ENCODE measurements at places on chromosomes 3 and 15. TPM values are rescaled to one million over a fixed set of nuclear protein-coding genes. Genes with fewer than 3 reads are reported as not detected.

DNA sequence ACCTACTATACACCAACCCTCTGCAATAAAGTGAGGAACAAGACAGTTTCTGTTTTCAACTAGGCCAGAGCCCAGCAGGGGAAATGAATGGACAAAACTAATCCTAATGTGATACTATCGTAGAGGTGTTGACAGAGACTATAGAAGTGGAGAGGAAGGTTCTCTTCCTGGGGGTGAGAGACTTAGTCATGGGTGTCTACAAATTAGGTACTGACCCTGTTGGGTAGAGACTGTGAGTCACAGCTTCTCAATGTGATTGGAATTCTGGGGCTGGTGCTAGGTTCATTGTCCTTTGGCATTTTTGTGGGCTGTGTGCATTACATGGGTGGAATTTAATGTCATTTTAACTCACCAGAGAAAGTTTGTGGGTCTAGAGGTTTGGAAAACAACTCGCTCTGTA, 79.3 kb downstream of the ADAMTSL3 start:
- no peak for DNase-seq

- no peak for DNase-seq
These were observed 88.7 kb upstream of the MRPL3 start for GRCh38 chr3:131591394-131592014.

DNA sequence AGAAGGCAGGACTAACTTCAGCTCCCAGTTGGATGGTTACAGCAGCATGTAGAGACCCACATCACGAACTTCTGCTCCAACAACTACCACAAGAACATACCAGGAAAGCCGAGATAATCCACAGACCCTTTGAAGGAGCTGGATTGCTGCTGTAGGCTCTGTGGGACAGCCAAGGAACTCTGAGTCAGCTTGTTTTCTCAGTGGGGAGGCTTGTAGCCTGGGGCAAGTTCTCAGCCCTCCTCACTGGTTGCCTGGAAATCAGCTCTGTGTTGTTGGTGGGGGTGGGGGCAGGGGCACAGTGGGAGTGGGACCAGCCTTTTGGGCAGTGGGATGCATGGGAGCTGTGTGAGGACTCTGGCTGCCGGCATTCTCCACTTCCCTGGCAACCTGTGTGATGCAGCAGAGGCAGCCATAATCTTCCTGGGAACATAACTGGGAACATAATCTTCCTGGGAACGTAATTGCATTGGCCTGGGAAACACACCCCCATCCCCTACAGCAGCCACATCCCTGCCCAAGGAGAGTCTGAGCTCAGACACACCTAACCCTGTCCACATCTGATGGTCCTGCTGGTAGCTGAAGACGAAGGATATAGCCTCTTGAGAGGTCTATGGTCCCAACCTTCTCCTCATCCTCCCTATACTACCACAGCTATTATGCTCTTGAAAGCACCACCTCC, 153.1 kb downstream of the PEAK1 start:
- no peak for DNase-seq

- DNase-seq = peak; percentile 70
These were observed 9.5 kb downstream of the CA12 start for GRCh38 chr15:63372018-63372705.

GRCh38 chr15:79160211-79160610, 69.6 kb upstream of the RASGRF1 start:
- no peak for DNase-seq

FHIT gene
- total RNA-seq = 8.7 TPM

NR2C2 gene
- total RNA-seq = 51.1 TPM

GRCh38 chr3:78116874-78117273, 1077.0 kb downstream of the ROBO2 start:
- DNase-seq = no peak

GRCh38 chr3:52403271-52403841, 41.5 kb downstream of the SEMA3G start:
- DNase-seq = no peak

EDEM1 gene
- total RNA-seq = 192 TPM

PPP1R14D gene
- total RNA-seq = not detected

TRPM1 gene
- total RNA-seq = not detected

IL17RE gene
- 1.8 TPM for total RNA-seq

GRCh38 chr3:126816298-126816697, 112.3 kb downstream of the CHCHD6 start:
- DNase-seq = no peak

ACOX2 gene
- not detected for total RNA-seq

RTP1 gene
- total RNA-seq = not detected

DNA sequence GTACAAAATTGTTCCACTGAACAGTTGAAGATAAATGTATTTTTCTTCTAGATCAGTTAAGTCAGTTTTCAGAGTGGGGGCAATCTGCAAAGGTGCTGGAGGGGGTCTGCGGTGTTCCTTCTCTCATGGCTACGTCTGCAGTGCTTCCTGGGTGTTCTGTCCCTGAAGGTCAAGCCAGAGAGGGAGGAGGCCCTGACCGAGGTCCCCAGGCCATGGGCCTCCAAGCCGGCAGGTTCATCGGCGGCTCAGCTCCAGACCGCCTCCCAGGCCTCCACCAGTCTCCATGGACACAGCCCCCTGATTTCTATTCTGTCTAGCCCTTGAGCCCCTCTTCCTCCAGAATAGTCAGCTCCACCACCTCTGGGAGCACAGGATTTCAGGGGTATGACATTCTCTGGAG, 28.5 kb upstream of the TSEN2 start:
- no peak for DNase-seq

DNA sequence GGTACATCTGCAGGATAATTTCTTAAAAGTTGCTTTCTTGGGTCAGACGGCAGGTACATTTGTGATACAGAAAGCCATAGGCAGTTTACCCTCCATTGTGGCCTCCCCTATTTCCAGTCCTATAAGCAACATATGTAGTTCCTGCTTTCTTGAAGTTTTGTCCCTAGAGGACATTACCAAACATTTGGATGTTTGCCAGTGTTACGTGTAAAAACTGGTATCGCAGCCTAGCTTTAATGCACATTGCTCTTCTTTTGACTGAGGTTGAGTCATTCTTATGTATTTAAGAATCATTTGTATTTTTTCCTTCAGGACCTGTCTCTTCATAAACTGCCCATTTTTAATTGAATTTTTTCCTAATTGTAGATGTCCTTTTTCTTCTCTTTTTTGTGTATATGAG, 114.3 kb downstream of the DIPK2A start:
- no peak for DNase-seq

DNA sequence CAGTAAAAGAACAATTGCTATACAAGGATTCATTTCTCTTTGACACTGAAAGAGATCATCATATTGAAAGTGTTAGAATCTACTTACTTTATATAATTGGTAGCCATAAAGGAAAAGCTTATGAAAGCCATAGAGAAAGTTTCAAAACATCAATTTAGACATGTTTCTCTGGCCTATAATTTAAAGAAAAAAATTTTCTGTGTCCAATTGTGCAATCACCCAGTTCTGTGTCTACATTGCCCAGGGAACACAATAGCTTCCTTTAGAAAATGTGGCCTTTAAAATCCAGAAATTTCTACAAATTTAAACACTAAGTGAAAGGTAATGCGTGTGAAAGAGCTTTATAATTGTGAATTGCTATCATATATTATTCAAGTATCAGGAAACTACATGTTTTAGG, 259.2 kb downstream of the GBE1 start:
- no peak for DNase-seq

ZBED2 gene
- 609 TPM for total RNA-seq

PLS1 gene
- total RNA-seq = 4.5 TPM

DNA sequence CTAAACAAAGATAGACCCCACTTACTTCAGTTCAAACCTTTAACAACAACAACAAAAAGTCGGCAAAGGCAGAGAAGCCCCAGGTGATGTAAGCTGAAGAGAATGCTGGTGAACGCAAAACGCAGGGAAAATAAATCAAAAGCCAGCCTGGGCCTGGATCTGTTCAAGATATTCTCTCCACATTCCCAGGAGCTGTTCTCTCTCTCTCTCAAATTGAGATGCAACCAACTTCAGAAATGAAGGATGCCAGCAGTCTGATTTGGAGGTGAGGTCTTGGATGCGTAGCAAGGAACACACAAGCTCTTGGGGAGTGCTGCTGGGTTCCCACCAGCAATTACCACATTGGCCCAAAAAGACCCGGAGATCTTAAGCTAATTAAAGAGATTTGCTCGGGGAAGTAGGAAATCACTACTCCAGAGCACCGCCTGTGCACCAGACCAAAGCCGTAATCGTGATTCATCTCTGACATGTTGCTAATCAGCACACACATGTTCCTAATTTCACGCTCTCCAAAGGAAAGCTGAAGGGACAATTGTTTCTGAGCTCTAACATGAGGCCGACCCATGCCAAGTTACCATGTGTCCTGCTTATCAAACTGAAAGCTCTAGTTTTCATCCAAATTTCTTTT, 37.1 kb downstream of the IL17RD start:
- no peak for DNase-seq

SNTN gene
- total RNA-seq = not detected

PTH1R gene
- not detected for total RNA-seq

DNA sequence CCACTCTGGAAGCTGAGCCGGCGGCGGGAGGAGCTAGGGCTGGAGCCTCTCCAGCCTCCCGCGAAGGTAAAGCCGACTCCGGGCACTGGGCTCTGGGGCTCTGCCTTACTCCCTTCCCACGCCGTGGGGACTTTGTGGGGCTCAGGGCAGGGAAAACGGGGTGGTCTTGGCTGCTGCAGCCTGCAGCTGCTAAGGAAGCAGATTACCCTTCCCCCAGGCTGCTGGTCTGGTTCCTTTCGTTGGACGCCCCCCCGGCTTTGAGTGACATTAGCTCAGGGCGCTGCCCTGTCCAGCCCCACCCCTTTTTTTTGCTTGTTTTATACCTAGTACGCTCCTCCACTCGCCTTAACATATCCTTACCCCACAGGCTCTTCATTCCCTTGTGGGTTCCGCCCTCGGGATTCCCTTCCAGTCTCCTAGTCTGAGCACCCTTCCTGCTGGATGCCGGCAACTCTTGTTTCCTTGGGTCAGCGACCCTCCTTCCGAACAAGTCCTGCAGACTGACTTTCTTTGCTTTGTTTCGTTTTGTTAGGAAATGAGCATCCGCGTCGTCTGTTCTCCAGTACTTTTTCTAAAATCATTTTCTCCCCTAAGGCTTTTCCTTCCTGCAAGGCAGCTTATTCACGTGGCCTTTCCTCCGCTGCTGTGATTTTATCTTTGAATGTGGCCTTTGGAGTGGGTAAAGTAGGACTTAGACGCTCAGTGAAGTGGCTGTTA, 551 bp downstream of the DNAJC13 start:
- DNase-seq = peak; percentile 63

CISH gene
- total RNA-seq = 319 TPM

IMPG2 gene
- 0.10 TPM for total RNA-seq

DNA sequence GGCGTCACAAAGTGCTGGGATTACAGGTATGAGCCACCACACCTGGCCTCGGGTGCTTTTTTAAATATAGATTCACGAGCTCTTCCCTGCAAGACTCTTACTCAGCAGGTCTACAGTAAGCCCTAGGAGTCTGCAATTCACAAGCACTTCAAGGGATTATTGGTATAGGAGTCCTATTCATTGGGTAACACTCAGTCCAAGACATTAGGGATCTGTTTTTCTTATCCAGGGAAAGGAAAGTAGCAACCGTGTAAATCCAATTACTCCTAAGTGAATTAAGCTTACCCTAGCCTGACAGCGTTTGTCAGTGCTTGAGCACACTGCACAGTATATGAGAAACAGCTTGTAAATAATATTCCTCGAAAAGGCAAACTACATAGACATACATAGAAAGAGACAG, 109.9 kb downstream of the SENP2 start:
- no peak for DNase-seq

TMCO5A gene
- not detected for total RNA-seq

DNA sequence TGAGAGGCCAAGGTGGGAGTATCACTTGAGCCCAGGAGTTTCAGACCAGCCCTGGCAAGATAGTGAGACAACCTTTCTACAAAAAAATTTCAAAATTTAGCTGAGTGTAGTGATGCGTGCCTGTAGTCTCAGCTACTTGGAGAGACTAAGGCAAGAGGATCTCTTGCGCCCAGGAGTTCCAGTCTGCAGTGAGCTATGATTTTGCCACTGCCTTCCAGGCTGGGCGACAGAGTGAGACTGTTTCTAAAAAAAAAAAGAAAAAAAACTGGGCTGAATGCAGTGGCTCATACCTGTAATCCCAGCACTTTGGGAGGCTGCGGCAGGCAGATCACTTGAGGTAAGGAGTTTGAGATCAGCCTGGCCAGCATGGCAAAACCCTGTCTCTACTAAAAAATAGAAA, 14.0 kb upstream of the PIK3CB start:
- no peak for DNase-seq

- no peak for DNase-seq
These were observed 807.2 kb upstream of the CFAP20DC start for GRCh38 chr3:59856934-59857460.

ENTPD3 gene
- total RNA-seq = not detected
